ENCODE measurements at places on chromosomes 1 and 21.

GRCh38 chr21:14589855-14590563 lies 43.9 kb upstream of the SAMSN1 start:
- DNase-seq: no peak

DNA sequence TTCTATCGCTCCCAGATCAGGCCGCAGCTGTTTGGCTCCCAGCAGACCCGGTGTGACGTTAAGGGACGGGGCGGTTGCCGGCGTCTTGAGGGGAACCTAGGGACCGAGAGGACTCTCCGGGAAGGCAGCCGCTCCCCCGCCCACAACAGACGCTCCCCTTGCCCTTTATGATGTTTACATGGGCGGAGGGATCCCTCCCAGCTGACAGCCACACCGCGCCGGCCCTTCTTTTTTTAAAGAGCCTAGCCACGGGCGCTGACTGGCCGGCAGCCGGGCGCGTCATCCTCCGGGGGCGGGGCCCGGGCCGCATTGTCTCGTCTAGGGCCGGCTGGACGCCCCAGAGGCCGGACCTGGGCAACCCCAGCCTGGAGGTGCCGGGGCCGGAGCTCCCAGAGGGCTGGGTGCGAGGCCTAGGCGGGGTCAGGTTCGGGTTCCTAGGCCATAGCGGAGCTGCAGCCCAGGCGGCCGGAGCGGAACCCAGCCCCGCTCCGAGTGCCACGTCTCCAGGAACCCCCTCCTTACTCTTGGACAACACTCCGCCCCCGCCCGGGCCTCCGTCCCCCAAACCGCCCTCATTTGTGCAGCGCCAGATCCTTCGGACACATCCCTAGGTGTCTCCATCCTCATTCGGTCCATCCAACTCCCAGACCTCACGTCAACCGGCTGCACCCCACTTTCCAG lies at the start of gene PCAT6:
TSS of gene PCAT6 (plus strand) at position 340 of the 681 bp plus-strand sequence.
- peak; percentile 98 for DNase-seq

DNA sequence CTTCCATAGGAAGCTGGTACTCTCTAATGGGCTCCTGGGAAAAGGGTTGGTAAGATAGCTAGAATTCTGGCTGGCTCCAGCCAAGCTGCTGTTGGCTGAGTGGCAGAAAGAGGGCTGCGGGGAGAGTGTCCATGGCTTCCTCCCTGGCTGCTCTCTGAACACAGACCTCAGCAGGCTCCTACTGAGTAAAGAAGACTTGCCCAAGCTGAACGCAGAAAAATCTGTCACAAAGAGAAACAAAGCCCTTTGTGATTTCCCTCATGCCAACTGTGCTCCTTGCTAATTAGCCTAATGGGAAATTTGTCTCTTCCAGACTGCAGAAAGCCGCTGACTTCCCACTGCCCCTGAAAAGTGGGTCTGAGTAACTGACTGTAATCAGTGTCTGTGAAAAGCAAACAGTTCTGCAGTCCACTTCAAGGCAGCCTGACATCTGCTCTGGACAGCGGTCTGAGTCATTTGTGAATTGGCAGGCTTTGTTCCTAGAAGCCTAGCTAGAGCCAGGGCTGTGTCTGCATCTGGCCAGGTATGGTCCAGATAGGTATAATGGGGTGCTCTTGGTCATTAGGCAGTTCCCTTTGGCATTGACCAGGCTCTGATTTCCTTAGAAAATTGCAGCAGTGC lies 282.8 kb downstream of the ZNF648 start:
- no peak for DNase-seq

- DNase-seq: peak; percentile 79
These were observed 17.4 kb upstream of the HIVEP3 start for GRCh38 chr1:41936107-41936506.

DNA sequence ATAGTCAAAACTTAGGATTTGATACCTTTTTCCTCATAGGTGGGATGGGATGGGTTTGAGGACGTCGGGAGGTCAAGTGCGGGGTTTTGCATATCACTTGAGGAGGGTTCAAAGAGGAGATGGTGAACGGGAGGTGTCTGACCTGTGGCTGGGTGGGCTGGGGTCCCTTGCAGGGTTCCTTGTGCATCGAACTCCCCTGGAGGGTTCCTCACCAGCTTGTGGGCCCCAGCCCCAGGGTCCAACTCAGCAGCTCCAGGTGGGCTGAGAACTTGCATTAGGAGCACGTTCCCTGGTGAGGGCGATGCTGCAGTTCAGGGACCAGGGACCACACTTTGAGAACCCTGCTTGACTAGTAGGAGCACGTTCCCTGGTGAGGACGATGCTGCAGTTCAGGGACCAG lies 23.2 kb downstream of the TRPM2 start:
- no peak for DNase-seq

- DNase-seq: no peak
These were observed 456.9 kb upstream of the LRRC7 start for GRCh38 chr1:69110851-69111250.

- no peak for DNase-seq
These were observed 11.5 kb upstream of the DHRS3 start for GRCh38 chr1:12629511-12629956.

- peak; percentile 53 for DNase-seq
These were observed 86.4 kb downstream of the FAF1 start for GRCh38 chr1:50873458-50874187.

- DNase-seq: no peak
These were observed 21.7 kb downstream of the RNF187 start for GRCh38 chr1:228508840-228509415.

DNA sequence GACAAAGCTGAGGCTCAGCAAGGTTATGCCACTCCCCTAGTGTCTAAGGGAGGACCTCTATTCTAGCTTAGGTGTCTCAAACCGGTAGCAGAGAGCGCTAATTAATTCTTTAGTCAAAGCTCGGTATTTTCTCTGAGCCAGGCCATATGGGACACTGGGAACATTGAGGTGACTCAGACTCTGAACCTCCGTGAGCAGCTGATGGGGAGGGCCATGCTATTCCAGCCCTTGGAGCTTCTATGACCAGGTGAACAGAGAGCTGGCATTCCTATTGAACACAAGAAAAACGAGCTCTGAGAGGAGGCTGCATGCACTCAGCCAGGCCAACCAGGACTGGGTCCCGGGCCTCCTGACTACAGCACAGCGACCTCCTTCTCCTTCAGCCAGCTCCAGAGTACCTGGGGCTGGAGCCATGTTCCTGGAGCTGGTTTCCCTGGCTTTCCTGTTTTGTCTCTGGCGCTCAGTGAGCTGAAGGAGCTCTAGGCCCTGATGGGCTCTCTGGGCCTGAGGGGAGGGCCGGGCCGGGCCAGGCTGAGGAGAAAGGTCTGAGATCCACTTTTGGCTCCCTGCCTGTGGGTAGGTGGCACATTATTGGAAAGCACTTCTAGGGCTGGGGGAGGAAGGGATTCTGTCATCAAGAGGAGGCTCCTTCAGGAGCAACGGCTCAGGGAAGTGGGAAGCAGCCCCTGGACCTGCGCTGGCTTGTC lies 37.0 kb downstream of the SLC9A1 start:
- DNase-seq: peak; percentile 41

DNA sequence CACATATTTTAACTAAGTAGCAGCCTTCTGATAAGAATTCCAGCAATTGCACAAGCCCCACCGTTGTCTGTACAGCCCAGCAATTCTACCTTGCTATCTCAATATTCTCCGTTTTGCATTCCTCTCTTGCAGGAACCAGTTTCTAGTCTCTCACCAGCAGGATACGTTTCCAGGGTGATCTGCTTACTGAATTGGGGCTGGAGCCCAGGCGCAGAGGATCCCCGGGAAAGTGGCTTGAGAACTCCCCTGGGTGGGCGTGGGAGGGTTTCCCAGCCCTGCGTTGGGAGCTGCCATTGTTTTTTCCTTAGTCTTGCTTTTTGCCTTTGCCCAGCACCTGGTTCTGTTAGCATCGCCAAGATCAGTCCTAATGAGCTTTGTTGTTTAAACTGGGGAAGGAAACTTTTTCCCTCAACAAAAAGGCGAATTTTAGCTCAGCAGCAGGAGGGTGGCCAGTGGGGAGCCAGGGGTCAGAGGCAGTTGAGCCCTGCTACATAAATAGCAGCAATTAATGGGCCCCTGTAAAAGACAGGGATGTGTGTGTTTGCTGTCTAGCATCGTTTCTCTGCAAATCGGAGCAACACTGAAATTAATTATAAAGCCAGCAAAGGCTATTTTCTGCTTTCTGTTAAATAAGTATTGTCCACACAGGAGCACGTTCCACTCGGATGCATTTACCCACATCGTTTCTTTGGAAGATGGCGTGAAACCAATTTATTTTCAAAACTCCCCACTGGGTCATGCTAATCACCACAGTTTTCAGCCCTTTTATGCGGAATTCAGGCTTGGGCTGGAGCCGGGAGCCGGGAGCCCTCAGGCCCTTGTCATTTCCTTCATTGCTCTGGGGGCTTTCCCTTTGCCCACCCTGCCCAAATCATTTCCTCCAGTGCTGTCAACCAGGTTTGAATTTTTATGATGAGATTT lies 36.6 kb downstream of the HUNK start:
- peak; percentile 26 for DNase-seq

DNA sequence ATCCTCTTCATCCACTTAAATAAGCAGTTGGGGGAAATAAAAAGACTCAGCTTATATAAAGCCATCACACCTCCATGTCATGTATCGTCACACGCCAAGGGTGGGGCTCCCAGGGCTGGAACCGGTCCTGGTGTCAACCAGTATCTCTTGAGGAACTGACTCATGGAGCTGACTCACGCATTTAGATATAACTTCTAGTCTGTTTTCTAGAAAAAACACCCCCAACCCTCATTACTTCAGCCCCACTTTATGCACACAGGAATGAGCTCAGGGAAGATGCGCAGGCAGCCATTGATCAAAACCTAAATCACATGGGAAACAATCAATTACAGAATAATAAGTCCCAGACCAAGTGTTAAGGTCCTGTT lies 6.9 kb upstream of the IL22RA1 start:
- DNase-seq: peak; percentile 78

DNA sequence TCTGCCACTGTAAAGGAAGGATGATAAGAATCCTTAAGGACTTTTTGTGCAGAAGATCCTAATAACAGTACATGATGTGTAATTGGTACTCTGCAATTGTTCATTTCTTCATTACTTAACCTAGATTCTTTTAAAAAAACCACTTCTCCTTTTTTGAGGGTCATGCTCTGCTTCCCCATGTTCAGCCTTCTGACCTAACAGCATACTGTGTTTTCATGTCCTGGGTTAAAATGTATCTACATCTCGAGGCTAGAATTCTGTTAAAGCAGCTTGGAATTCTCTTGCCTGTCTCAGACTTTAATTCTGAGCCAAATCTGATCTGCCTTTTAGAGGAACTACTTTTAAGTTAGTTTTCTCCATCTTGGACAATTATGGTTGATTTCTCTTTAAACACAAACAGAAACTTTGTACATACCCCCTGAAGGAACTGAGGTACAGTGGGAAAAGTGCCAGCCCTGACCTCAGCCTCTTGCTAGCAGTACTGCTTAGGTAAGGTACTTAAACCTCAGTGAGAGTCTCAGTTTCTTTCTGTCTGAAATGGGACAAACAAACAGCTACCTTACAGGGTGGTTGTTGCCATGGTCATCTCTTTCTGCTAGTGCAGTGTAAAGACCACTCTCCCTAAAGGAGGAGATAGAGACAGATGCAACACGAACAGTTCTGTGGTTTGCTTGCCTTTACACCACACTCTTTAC lies 103.2 kb upstream of the DYNLT5 start:
- DNase-seq: no peak

All from fibroblast of skin of right biceps (primary cell).